ENCODE measurements at places on chromosomes 5 and 9.

- DNase-seq, result no peak
These were observed 105.0 kb upstream of the FAM120A start for GRCh38 chr9:93346231-93347112.

- no peak for DNase-seq
These were observed 94.3 kb downstream of the TSSK1B start for GRCh38 chr5:113340537-113340936.

DNA sequence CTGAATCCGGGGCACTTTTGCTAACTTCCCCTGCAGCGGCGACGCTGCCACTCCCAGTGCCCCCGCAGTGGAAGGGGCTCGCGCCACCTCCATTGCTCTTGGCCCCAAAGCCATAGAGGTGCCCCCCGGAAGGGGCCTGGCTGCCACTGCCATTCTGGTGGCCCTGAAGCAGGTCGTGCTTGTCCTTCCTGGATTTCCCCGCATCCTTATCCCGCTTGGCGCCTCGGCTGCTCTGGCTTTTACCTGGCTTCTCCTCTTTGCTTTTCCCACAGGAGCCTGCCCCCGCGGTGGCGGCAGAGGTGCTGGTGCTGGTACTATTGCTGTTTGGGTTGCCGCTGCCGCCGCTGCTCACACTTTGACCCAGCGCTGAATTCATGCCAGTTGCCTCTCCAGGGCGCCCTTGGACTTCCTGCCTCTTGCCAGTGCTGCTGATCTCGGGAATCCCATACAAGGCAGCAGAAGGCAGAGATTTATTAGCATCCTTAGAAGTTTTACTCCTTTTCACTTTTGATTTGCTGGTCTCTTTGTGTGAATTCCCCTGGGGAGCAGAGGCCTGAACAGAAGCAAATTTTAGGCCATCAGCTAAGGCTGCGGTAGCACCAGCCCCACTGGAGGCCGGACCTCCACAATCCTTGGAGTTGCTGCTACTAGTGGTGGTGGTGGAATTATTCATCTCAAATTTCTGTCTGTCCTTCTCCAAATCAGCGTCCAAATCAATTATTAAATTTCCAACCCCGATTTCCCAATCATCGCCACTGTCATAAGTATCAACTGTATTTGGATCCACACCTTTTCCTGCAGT is 2.1 kb downstream of the ZNF608 start:
- DNase-seq, result no peak

GRCh38 chr9:2889023-2889422 is 45.1 kb upstream of the PUM3 start:
- no peak for DNase-seq

- DNase-seq, result no peak
These were observed 224.9 kb downstream of the SNX18 start for GRCh38 chr5:54742417-54742891.

DNA sequence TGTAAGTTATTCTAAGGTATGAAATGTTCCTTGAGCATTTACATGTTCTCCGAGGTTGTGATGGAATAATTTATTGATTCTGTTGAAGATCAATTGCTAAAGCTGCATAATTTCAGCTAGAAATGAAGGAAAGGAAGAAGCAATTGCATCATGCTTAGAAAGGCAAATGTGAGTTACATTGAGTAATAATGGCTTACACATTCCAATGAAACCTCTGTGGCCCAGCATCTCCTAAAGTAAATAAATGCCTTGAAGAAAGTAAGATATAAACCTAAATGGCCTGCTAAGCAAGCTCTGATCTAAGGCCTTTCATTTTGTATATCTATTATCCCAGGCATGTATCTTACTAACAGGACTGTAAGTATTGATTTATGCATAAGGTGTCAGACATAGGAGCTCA is 677.3 kb upstream of the RGMB start:
- DNase-seq, result no peak

DNA sequence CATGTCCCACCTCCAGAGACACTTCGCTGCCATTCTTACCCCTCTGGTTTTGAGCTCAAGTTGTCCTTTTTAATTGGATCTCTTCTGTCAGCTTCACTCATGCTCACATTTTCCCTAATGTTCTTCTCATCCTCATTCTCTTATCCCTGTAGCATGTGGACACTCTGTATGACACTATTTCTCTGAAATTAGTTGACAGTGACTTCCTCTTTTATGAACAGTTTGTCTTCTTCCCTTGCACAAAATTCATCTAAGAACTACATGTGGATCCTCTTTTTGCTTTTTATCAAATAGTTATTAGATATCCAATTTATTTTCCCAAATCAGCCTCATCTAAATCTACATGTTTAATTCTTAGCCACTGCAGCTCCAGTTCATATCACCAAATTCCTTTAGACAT is 676.2 kb downstream of the MAT2B start:
- no peak for DNase-seq

GRCh38 chr9:2729003-2729402 is 11.7 kb downstream of the KCNV2 start:
- DNase-seq, result no peak

DNA sequence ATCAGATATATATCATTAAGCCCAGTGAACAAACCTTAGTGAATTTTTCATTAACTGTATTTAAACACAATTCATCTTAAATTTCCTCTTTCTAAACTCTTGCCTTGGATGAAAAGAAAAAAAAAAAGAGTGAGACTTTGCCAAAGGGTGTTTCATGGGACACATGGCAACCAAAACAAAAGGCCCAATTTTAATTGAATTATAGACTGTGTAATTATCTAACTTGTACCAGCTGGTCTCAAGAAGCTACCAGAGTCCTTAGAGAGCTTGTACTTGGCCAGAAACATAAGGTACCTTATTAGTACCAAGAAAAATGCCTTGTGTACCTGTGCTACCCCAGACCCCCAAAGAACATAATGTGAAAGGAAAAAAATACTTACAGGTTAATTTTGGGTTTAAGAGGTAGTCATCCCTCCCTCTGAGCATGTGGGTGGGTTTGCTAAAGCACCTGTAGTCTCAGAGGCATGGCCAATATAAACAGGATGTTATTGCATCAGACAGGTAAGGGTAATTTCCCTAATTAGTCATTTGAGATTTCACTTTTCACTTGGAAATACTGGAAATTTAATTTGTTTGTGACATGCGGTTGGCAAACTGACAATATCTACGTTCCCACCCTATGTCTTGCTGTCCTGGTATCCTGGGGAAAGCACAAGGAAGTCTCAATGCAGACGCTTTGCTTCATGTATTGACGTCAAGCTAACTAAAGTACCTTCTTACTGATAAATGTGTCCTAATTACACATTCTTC is 90.1 kb downstream of the SNCAIP start:
- no peak for DNase-seq

GRCh38 chr9:27784847-27785713 is 211.8 kb upstream of the C9orf72 start:
- no peak for DNase-seq

GRCh38 chr5:118397236-118397635 is 591.1 kb downstream of the DTWD2 start:
- DNase-seq, result no peak

- DNase-seq, result no peak
These were observed 356.2 kb downstream of the NPR3 start for GRCh38 chr5:33067291-33067690.

GRCh38 chr9:135727257-135727875 is 25.4 kb downstream of the KCNT1 start:
- DNase-seq, result no peak

- no peak for DNase-seq
These were observed 3.0 kb upstream of the AGPAT2 start for GRCh38 chr9:136690104-136690805.

- no peak for DNase-seq
These were observed 57.8 kb downstream of the RORB start for GRCh38 chr9:74554751-74555419.

- no peak for DNase-seq
These were observed 40.3 kb downstream of the NUP188 start for GRCh38 chr9:128987805-128988204.

DNA sequence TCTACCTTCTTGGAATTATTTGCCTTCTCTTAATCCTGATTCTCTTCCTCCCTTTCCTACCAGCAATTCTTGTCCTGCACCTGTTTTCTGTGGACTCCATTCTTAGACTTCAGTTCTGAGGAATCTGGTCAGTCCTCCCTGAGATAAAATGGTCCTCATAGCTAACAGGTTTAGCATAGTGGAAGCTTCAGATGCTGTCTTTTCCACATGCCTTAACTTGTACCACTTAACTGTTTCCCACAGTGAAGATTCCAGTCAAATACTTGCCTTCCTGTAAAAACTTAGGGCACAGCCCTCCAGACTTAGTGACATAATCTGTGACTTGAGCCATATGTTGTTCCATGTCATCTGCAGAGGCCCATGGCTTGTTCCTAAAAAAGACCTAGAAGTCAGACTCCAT is 261.3 kb downstream of the CWC27 start:
- DNase-seq, result no peak

- DNase-seq, result no peak
These were observed 227.2 kb upstream of the ZNF608 start for GRCh38 chr5:124973661-124974060.

DNA sequence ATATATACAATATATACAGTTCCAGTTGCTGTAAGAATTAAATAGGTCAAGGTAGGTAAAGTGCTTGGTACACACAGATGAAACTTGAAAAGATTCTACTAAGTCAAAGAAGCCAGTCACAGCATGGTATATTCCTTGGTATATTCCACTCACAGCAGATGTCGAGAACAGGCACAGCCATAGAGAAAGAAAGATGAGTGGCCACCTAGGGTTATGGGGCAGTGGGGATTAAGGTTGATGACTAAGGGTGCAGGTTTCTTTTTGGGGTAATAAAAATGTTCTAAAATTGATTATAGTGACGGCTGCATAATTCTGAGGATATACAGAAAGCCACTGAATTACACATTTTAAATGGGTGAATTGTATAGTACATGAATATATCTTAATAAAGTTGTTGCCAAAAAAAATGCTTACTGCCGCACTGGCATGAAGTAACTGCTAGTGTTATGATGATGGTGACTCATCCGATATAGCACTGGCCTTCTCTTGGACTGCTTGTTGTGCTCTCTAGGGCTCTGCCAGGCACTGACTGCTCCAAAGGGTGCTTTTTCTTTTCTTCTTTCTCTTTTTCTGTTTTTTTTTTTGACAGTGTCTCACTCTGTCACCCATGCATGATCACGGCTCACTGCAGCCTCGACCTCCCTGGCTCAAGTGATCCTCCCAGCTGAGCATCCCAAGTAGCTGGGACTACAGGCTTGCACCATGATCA is 23.5 kb downstream of the TBC1D2 start:
- DNase-seq, result no peak

- no peak for DNase-seq
These were observed 149.7 kb upstream of the SV2C start for GRCh38 chr5:75933489-75933888.
